Aorta (tissue), 5 donors: ENCODE measurements at places on chromosomes 3 and 15.

DNA sequence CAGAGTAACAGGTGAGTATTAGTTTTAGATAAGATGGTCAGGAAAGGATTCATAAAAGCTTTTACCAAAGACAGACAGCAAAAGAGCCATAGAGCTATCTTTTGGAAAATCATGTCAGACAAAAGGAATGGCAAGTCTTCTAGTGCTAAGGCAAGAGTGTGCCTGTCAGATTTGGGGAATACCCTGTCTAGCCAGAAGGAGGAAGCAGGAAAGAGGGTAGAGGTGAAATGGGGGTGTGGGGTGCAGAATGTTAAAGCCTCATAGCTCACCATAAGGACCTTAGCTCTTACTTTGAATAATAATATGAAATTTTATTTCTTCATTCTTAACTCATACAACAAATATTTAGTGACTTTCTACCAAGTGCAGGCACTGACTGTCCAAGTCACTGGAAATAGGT is 512.1 kb upstream of the ROBO2 start:
- H3K4me1 ChIP-seq: no peaks in the 10 kb centered on the region
- H3K4me3 ChIP-seq: no peak overlapping the region
- no peaks in the 10 kb centered on the region for H3K36me3 ChIP-seq
- H3K27ac ChIP-seq: no peak overlapping the region

GRCh38 chr3:58117561-58118181 is 93.1 kb downstream of the DNASE1L3 start:
- no peak overlapping the region for H3K27ac ChIP-seq
- H3K27me3 ChIP-seq: no peaks in the 10 kb centered on the region
- DNase-seq: peak; percentile 84
- peaks cover 3% of the 10 kb centered on the region for H3K36me3 ChIP-seq
- H3K4me3 ChIP-seq: no peak overlapping the region

DNA sequence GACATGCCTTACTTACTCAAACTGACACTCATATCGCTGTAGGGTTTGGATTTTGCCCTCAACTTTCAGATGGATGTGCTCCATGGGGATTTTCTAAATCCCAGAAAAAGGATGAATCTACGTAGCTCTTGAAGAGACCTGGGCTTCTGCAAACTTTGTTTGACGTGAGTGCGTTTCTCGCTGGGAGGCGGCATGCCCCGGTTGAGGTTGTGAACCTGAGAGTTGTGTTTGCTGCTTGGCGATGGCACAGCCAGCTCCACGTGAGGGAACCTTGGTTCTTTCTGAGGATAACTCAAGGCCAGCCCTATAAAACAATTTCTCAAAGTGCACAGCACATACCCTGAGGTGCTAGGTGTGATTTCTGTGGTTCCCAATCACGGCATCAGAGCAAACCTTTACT is 209.5 kb downstream of the ADAMTS17 start:
- no peak overlapping the region for H3K4me3 ChIP-seq
- H3K27ac ChIP-seq: no peak overlapping the region
- H3K4me1 ChIP-seq: no peaks in the 10 kb centered on the region
- no peaks in the 10 kb centered on the region for H3K27me3 ChIP-seq
- H3K36me3 ChIP-seq: no peaks in the 10 kb centered on the region

- no peaks in the 10 kb centered on the region for H3K27me3 ChIP-seq
- no peak overlapping the region for H3K4me3 ChIP-seq
- no peaks in the 10 kb centered on the region for H3K4me1 ChIP-seq
- no peaks in the 10 kb centered on the region for H3K36me3 ChIP-seq
- no peak overlapping the region for H3K27ac ChIP-seq
- DNase-seq: peak; percentile 23
Observed at GRCh38 chr15:79060175-79060574, 30.4 kb downstream of the RASGRF1 start.

DNA sequence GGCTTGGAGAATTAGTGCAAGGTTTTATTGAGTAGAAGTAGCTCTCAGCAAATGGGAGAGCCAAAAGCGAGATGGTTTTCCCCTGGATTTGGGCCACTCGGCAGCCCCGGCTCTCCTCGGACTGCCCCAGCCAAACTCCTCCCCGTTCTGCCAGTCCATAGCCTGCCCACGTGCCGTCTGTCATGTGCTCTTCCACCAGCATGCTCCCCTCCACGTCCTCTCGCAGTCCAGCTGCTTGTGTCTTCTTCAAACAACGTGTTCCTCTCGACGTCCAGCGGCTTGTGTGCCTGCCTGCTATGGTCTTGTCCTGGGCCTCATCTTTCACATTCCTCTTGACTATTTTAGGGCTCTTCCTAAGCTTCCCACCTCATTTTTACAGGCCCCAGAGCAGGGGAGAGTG is 16.7 kb upstream of the SECISBP2L start:
- H3K36me3 ChIP-seq: no peaks in the 10 kb centered on the region
- no peak overlapping the region for H3K4me3 ChIP-seq
- no peaks in the 10 kb centered on the region for H3K27me3 ChIP-seq
- peaks cover 1% of the 10 kb centered on the region for H3K4me1 ChIP-seq
- DNase-seq: no peak

DNA sequence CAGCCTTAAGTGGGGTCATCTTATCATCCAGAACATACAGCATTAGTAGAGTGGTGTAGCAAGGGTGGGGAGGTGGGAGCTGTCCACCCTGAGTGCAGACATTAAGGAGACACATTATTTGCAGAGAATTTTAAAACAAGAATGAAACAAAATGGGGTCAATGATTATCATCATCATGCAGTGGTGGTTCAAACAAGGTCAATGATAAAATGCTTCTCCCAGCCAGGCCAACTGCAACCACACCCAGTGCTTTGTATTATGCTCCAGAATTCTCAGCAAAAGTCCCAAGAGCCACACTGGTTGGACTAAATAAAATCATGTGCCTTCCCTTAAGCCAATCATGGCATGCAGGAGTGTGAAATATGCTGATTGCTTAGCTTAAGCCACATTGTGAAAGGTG is 96.7 kb upstream of the FHIT start:
- no peak overlapping the region for H3K27ac ChIP-seq
- H3K27me3 ChIP-seq: no peaks in the 10 kb centered on the region
- no peak for DNase-seq

GRCh38 chr3:141112686-141113297 is 61.6 kb downstream of the SPSB4 start:
- H3K4me1 ChIP-seq: no peaks in the 10 kb centered on the region
- DNase-seq: no peak
- no peak overlapping the region for H3K4me3 ChIP-seq
- no peaks in the 10 kb centered on the region for H3K27me3 ChIP-seq

GRCh38 chr15:94494732-94495131 is 263.4 kb downstream of the MCTP2 start:
- no peaks in the 10 kb centered on the region for H3K27me3 ChIP-seq
- H3K27ac ChIP-seq: no peak overlapping the region
- DNase-seq: no peak
- no peak overlapping the region for H3K4me3 ChIP-seq

DNA sequence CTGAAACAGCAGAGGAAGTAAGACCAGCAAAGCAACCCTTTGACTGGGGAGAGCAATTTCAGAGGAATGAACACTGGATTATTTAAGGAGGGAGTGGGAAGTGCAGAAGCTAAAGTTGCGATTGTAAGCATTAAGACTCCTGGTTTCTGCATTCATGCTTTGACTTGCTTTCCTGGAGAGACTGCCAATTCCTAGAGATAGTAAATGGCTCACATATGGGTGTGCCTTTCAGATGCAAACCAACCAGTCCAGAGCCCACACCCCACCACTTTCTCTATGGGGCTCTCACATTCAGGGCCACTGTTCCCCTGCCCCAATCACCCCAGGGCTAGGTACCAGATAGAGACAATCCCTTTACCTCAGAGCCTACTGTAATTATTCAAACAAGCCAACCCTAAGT is 200.9 kb upstream of the EIF1B start:
- no peaks in the 10 kb centered on the region for H3K4me1 ChIP-seq
- H3K36me3 ChIP-seq: no peaks in the 10 kb centered on the region
- H3K4me3 ChIP-seq: no peak overlapping the region
- H3K27me3 ChIP-seq: no peaks in the 10 kb centered on the region

DNA sequence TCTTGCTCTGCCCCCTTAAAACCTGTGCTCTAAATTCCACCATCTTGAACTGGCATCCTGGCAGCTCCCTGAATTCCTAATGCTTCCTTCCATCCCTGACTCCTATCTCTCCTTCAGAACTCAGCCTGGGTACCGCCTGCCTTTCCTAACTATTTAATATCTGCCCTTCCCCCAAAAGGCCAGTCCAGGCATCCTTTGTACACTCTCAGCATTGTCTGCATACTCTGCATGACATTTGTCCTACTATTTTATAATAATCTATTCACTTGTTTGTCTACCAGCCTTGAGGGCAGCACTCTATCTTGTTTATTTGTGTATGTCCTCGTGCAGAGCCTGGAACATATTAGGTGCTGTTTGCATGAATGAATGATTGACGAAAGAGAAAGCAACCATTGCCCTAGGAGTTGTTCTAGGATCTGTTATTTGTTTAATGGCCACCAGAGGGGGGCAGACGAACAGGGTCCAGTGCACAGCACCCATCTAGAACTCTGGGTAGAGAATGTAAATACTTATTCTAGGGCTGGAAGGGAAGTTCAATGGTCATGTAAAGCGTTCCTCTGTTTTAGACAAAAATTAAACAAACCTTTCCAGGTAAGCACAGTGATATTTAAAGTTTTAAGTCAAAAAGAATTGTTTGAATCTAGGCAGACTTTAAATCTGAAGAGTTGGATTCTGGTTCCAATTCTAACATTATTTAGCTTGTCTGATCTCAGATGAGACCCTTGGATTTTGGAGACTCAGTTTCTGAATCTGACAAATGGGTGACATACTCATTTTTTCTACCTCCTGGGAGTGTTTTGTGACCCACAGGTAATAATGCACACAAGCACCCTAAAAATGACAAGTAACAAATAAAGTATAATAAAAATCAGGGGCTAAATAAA is 125.8 kb upstream of the GALNT15 start:
- H3K4me3 ChIP-seq: no peak overlapping the region
- no peaks in the 10 kb centered on the region for H3K27me3 ChIP-seq
- DNase-seq: no peak
- H3K27ac ChIP-seq: no peak overlapping the region
- H3K4me1 ChIP-seq: no peaks in the 10 kb centered on the region
- no peaks in the 10 kb centered on the region for H3K36me3 ChIP-seq

DNA sequence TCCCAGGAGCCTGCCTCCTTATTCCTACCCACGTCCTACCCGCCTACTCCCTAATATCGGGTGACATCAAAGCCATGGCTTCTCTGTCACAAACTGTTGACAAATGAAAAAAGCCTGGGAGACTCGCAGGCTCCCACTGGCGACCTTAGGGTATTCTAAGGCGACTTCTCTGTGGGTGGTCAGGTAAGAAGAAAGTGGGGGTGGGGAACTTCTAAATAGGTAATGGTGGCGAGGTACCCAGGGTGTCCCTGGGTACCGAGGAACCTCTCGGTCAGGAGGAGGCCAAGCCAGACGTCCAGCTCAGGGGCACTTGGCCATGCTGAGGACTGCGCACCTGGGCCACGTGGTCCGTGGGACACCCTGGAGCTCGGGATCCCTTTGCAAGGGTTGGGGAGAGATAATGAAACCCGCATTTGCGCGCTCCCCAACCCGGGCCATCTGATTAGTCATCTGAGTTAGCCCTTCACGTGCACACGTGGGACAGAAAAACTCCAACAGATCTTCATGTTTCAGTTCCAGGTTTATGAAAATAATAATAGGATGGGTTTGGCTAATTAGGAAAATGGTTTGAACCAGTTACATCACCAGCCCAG is 78.2 kb downstream of the NR2F2 start:
- no peak overlapping the region for H3K27ac ChIP-seq
- DNase-seq: no peak
- H3K27me3 ChIP-seq: peaks cover 5% of the 10 kb centered on the region
- H3K36me3 ChIP-seq: no peaks in the 10 kb centered on the region
- no peak overlapping the region for H3K4me3 ChIP-seq

- no peaks in the 10 kb centered on the region for H3K36me3 ChIP-seq
- H3K27me3 ChIP-seq: no peaks in the 10 kb centered on the region
- H3K27ac ChIP-seq: no peak overlapping the region
- DNase-seq: no peak
- H3K4me1 ChIP-seq: no peaks in the 10 kb centered on the region
- no peak overlapping the region for H3K4me3 ChIP-seq
Observed at GRCh38 chr3:55458181-55458790, 28.8 kb downstream of the WNT5A start.

DNA sequence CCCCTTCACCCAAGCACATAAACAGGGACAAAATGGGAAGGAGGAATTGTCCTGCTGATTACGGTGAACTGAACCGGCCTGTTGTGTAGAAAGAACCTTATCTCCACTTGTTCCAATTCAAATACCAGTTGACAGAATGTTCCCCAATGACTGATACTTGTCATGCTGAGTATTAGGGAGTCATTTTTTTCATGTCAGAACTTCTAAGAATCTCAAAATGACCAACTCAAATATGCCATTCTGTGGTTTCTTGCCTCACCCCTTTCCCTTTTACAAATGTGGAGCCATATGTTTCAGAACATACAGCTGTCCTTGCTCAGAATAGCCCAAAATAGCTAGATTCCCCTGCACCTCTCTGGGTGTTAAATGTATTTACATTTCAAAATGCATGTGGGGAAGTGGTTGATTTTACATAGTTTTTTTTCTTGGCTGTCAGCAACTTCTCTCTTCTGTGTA is 405.9 kb upstream of the TBL1XR1 start:
- H3K36me3 ChIP-seq: no peaks in the 10 kb centered on the region
- no peak for DNase-seq
- H3K4me3 ChIP-seq: no peak overlapping the region

DNA sequence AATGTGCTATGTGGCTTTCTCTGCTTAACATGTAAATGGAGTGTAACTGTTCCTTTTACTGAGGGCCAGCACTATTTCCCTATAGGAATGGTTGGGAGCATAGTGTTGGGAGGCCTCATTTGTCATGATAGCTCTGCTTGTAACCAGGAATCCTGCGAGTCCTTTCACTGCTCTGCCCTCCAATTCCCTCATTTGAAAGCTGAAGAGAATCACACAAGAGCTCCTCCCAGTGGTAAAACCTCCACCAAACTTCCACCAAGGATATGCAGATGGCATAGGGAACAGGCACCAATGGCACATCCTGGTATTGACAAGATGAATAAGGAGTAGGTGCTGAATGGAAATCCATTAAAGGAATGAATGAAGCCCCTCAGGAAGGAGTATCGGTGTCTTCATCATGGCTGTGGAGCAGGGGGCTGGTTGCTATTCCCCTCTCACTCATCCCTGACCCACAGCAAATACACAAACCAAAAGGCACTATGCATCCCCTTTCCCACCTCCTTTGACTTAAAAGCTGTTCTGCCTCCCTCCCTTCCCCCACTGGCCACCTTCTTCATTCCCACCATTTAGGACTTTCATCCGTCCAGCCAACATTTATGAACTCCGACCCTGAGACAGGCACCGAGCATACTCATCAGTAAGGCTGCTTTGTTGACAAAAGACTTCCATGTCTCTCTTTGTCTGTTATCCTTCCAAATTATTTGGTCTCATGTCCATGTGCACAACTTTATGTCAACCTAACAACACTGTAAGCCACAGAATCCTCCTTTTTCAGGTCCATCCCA is 560.8 kb downstream of the FOXP1 start:
- no peak overlapping the region for H3K4me3 ChIP-seq
- H3K27me3 ChIP-seq: no peaks in the 10 kb centered on the region
- H3K27ac ChIP-seq: no peak overlapping the region
- DNase-seq: no peak

GRCh38 chr3:143596957-143597642 is 251.2 kb downstream of the SLC9A9 start:
- H3K27ac ChIP-seq: no peak overlapping the region
- H3K27me3 ChIP-seq: no peaks in the 10 kb centered on the region
- no peak overlapping the region for H3K4me3 ChIP-seq
- H3K4me1 ChIP-seq: no peaks in the 10 kb centered on the region

- no peaks in the 10 kb centered on the region for H3K36me3 ChIP-seq
- H3K4me1 ChIP-seq: no peaks in the 10 kb centered on the region
- DNase-seq: peak; percentile 31
Observed at GRCh38 chr15:41983621-41984571, 11.5 kb upstream of the EHD4 start.

GRCh38 chr3:117035745-117036144 is 326.2 kb downstream of the TUSC7 start:
- no peak overlapping the region for H3K4me3 ChIP-seq
- no peak overlapping the region for H3K27ac ChIP-seq
- no peak for DNase-seq
